ENCODE measurements at places on chromosomes 4 and X.

DNA sequence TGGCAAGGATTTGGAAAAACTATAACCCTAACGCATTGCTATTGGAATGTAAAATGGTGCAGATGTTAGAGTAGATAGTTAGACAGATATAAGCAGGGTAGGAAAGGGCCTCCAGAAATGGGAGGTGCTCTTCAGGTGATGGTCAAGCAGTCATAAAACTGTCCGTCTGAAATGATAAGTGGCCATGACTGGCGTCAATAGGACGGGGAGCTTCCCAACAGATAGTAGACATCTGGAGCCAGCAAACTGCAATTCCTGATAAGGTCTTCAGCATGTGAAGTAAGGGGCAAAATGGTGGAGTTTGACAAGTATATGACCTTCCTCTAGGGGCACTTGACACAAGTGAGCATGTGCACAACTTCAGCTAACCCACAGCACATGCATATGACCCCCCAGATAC lies 250.4 kb downstream of the MAGEB5 start:
- no peak for DNase-seq

DNA sequence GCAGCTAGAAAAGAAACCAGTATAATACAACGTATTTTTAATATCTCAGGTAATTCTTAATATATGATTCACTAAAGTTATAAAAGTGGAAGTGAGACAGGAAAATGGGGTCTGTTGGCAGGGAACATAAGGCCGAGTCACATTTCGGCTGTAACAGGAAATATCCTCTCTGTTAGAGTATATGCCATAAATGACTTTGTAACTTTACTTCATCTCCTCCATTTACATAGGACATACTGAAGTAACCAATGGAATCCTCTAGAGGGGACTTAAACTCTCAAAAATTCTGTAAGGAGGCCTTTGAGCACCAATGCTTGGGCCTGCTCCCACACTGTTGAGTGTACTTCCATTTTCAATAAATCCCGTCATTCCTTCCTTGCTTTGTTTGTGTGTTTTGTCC lies 71.3 kb downstream of the ANKRD17 start:
- no peak for DNase-seq

DNA sequence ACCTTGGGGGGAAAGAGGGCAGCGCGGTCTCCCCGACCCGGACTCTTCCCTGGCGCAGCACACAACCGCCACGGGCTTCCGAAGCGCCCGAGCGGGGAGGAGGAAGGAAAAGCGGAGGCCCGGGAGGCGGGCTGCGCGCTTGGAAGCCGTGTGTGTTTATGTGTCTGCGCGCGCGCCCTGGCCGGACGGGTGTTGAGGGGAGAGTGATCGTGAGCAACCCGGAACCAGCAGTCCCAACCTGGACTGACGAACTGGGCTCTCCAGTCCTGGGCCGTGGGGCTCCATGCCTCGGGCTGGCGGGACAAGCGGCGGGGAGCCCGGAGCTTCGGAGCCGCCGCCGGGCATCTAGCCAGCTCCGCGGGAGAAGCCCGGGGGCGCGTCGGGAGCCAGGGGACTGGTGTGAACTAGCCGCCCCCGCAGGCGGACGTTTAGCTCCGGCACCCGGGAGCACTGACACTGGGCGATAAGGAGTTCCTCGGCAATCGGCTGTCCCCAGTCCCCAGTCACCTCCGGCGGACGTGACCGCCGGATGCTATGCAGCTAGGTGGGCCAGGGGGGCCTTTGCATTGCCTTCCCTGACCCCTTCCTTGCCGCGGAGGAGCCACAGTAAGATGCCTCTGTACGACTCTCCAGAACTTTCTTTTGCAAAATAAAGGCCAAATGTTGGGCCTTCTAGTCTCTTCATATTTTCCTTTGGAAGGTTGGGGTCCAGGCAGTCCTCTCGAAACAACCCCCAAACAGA lies 74.8 kb upstream of the BCOR start:
- no peak for DNase-seq

GRCh38 chrX:30649859-30650258 lies 3.4 kb upstream of the GK start:
- DNase-seq = no peak

- DNase-seq = no peak
These were observed 60.6 kb downstream of the POLR2B start for GRCh38 chr4:57039345-57039744.

DNA sequence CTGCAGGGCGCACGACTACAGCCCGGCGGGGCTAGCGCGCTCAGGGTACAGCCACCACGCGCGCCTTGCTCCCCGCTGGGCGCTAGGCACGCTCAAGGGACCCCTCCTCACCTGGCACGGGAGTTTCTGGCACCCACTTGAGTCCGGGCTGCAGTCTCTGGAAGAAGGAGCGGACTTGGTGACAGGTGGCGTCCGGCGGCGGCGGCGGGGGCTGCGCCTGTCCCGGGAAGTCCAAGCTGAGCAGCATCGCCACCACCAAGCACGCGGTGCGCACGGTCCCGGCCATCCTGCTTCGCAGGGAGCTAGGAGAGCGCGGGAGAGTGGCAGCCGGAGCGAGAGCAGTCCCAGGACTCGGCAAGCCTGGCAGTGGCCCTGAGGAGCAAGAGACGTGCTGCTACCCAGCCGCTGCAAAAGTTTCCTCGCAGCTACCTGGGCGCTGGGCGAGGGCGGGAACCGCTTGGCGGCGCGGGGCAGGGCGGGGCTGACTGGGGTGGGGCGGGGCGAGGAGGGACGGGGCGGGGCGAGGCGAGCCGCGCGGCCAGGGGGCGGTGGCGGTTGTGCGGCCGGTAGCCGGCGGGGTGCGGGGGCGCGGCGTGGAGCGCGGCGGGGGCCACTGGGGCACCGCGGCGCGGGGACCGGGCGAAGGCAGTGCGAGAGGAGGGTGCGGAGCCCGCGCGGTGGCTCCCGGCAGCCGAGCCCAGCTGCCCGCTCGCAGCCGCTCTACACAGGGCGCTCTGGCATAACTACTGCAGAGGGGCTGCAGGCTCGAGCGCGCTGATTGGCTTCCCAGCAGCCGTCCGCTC lies at the start of gene GPC3:
GPC3 (minus strand) TSS at position 431 of the 803 bp plus-strand sequence.
- no peak for DNase-seq

- no peak for DNase-seq
These were observed 310.3 kb upstream of the ZFP42 start for GRCh38 chr4:187685247-187685646.

DNA sequence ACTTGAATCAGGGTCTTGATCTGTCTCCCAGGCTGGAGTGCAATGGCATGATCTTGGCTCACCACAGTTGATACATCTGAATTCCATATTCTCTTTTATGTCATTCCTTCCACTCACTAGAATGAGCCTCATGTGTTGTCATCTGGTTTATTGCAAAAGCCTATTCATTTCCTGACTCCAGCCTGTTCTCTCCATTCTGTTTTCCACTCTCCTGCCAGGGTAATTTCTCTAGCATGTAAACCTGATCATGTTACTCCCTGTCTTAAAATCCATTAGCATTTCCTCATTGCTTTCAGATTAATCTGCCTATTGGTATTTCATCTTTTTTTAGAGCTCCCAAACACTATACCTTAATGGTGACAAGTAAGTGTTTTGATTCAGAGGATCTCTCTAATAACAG lies 4.3 kb upstream of the DDX60L start:
- DNase-seq = no peak

DNA sequence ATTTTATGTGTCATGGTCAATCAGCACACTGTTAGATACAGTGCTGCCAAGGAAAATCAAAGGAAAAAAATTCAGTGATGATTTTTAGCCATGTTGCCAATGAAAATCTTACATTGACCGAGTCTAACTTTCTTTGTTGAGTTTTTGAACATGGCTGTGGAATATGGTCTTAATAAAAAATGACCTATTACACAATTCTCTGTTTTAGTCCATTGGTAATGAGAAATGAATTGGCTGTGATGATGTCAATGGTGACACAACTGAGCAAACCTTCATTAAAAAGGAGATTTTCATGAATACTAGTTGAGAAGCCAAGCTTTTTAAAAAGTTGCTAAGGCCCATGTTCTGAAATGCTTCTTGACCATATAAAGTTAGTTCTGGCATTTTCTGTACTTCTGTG lies 225.9 kb upstream of the GYPA start:
- no peak for DNase-seq

DNA sequence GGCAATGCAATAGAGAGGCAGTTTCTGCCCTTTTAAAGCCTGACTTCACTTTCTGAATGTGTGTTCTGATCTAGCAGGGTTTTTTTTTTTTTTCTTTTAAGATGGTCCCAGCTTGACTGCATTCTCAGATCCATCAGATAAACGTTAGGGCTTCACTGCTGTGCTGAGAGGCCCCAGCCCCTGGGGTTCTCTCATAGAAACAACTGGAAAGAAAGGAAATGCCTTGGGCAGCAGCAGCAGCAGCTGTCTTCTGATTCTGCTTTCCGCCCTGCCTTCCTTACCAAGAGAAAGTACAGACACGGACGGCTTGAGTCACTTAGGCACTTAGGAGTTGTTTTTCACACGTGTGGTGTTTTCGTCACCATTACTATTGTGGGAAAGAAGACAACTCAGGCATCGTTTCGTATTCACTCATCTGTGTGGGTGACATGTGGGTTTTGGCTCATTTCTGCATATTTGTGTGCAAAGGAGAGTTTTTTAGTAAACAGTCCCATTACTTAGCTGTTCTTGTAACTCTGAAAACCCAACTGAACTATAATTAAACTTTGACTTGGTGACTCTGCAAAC lies 172.0 kb downstream of the PTTG2 start:
- DNase-seq = peak; percentile 28

- DNase-seq = no peak
These were observed 493.9 kb downstream of the CCSER1 start for GRCh38 chr4:90621080-90621479.

GRCh38 chr4:40363945-40364344 lies 28.8 kb downstream of the CHRNA9 start:
- no peak for DNase-seq

DNA sequence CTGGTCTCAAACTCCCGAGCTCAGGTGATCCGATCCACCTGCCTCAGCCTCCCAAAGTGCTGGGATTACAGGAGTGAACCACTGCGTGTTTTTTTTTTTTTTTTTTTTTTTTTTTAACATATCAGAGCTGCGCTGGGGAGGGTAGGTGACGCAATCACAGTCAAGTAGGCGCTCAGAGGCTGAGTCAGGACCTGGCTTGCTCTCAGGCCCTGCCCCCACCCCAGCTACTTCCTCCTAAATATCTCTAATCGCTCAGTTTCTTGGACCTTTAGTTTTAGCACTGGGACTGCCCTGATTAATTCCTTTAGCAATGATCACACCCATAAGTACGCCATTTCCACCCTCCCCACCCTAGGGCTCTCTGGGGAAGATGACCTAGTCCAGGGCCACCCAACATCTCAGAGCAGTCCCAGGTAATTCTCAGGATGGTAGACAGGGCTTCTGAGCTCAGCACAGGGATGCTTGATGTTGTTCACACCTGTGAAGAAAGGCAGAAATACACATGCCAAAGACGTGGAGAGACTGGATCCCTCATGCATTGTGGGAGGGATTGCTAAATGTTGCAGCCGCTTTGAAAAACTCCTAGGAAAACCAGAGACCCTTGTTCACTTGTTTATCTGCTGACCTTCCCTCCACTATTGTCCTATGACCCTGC lies 50.2 kb downstream of the DDX3X start:
- DNase-seq = no peak

DNA sequence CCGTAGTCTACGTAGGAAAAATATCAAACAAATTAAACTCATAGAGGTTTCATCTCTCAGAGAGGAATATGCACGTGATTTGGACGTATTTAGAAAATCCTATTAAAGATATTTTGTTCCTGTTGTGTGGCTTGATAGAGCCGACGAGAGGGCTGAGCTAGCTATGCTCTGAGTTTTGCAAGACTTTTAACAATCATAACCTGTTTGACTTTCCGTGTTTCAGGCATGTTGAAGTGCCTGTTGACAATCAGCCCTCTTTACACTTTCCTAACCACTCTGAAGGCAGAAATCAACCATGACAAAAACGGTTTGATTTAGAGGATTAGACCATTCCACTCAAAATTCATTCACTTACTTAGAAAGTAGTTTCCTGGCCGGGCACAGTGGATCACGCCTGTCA lies 297.3 kb downstream of the ASMT start:
- DNase-seq = no peak

DNA sequence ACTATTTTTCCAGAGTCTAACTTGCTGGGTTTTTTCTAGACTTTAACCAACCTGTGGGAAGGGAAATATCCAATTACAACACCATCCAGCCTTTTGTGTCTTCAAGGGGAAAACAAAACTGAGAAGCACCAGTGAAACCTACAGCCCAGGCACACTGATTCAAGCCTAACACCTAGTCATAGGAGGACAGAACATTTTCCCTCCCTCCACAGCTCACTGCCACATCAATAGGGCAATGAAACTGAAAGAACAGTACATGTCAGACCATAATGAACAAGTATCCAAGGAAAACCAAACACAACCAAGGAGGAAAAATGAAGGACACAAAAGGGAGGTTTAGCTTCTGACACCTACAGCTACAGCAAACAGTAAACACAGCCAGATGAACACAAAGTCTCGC lies 17.6 kb downstream of the MAGEA8 start:
- DNase-seq = no peak

GRCh38 chr4:86939729-86940575 lies 5.1 kb downstream of the AFF1 start:
- DNase-seq = no peak

- DNase-seq = no peak
These were observed 64.0 kb downstream of the SMAD1 start for GRCh38 chr4:145545538-145546174.

DNA sequence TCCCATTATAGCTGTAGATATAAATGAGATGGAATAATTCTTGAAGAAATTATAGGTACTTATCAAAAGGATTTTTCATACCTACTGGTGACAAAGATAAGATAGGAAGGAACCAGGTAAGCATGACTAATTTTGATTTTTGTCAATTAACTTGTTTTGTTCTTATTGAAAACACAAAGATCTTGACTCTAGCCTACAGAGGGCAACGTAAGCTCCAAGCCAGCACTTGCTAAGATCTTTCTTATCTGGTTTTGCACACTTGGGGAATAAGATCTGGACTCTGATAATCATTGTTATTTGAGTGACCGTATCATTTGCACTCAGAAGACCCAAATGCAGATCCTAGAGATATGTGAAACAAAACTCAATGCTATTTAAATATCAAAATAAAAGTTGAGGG lies 223.4 kb downstream of the VEGFC start:
- DNase-seq = no peak

DNA sequence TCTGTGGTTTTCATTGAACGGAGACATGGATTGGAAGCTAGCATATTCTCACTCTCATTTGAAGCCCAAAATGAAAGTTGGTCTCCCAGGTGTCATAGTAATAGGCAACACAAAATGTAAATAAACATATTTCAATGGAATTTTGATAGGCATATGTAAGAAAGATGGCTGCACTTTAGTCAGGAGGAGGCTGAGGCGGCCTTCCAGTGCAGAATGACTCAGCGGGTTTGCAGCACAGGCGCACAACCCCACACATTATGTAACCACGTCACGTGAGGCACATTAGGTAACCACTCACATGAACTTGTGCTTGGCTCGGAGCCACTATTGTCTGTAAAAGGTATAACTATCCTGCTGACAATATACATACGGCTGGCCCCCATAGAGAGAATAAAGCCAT lies 381.7 kb downstream of the GPAT3 start:
- DNase-seq = no peak

All from stimulated activated CD8-positive, alpha-beta memory T cell treated with anti-CD3 and anti-CD28 coated beads, Interleukin-4, amount 100 ng/mL, for 4 hours (primary cell).